Smooth muscle cell of the brain vasculature (primary cell): ENCODE measurements at places on chromosomes 2 and 18.

- no peak for DNase-seq
These were observed 192.7 kb upstream of the REV1 start for GRCh38 chr2:99682275-99683060.

GRCh38 chr2:112690853-112691401 is 29.9 kb upstream of the NT5DC4 start:
- DNase-seq, result no peak

GRCh38 chr2:210964141-210964764 is 407.9 kb downstream of the CPS1 start:
- no peak for DNase-seq

- no peak for DNase-seq
These were observed 187.5 kb upstream of the SALL3 start for GRCh38 chr18:78792094-78792493.

GRCh38 chr2:134395779-134396178 is 141.9 kb downstream of the MGAT5 start:
- no peak for DNase-seq

DNA sequence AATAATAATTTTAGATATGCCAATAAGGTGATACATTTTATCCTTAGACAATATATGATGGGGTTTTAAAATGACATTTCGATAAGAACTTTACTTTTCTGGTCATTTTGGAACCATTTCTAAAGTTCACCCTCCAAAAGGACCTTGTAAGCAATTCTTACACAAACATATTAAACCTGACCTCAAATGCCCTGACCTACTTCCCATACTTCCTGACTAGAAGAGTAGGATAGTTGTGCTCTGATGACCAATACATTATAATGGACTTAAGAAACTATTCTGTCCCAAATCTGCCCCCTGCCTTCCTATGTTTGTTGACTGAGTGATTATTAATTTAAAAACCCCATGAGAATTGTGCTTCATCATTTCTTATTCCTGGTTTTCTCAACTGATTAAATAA is 24.6 kb downstream of the GCA start:
- no peak for DNase-seq

GRCh38 chr2:186256540-186256939 is 229.5 kb upstream of the ZC3H15 start:
- DNase-seq, result peak; percentile 40

- no peak for DNase-seq
These were observed 255.9 kb upstream of the SMIM21 start for GRCh38 chr18:75683426-75683825.

DNA sequence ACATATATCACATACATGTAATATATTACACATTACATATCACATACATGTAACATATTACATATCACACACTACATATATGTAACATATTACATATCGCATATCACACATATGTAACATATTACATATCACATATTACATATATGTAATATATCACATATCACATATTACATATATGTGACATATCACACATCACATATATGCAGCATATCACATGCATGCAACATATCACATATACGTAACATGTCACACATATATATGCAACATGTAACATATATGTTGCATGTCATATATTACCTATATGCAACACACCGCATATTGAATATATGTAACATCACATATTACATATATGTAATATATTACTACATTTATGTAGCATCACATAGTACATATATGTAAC is 211.2 kb downstream of the ARL6IP6 start:
- DNase-seq, result no peak

GRCh38 chr18:35455926-35456763 is 41.6 kb downstream of the INO80C start:
- DNase-seq, result no peak

DNA sequence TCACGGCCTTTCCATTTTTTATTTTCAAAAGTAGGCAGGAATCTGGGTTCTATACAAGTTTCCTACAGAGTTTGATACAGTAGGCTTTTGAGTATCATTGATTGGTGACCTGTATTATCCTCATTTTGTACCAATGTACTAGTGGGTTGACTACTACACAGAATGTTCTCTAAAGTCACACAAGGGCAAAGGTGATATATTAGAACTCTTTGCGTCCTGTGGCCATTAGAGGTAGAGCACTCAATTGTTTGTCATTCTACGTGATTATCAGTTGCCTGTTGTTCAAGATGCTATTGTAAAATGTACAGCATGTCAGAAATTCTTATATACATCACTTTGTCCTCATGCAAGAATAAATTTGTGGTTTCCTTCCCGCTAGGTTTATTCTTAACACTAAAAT is 24.8 kb downstream of the WDR75 start:
- no peak for DNase-seq

GRCh38 chr2:3520591-3520990 is 1.3 kb upstream of the ADI1 start:
- DNase-seq, result no peak

- no peak for DNase-seq
These were observed 22.2 kb downstream of the CCDC121 start for GRCh38 chr2:27606611-27607010.

- no peak for DNase-seq
These were observed 108.5 kb downstream of the PLB1 start for GRCh38 chr2:28604284-28604843.

DNA sequence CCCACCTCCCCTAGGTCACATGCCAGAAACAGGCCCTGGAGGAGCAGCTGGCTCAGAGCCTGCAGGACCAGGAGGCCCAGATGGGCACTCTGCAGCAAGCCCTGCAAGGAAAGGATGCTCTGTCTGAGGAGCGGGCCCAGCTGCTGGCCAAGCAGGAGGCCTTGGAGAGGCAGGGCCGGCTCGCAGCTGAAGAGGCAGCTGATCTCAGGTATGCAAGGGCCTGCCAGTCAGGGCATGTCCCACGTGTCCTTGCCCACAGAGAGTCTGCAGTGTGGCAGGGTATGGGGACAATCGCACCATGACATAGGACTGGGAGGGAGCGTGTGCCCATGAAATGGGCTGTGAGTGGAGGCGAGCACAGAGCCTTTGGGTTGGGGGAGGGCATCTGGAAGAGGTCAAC is 39.9 kb downstream of the CROCC2 start:
- no peak for DNase-seq

DNA sequence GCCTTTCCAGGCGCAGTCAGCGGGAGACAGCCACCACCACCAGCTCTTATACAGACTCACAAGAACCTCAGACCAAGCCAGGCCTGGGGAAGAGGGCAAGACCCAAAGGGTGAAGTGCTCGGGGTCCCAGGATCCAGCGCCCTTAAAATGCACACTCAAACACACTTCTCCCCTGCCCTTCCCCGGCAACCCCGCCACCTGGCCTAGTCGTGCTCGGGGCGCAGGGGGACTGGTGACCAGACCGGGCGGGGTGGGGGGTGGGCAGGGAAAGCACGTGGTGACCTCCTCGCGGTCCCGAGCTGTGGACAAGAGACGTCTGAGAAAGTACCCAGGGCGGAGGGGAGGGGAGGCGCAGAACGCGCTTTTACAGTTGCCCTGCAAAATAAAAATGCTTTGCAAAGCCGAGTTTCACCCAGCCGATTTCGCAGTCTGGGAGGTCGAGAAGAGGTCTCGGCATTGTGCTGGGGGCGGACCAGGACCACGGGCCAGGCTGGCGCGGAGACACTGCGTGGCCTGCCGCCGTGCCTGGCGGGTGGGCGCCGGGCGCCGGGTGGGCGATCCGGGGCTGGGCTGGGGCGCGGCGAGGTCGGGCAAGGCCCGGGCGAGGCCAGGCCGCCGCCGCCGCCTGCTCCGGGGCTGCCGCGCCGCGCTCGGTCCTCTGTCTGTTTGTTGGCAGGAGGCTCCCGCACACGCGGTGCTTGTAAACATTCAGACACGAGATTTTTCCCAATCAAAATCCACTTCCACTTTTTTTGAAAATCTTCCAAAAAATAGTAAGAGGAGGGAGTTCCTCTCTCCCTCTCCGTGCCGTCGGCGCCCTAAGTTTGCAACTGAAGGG is 2.0 kb downstream of the BCL11A start:
- no peak for DNase-seq

DNA sequence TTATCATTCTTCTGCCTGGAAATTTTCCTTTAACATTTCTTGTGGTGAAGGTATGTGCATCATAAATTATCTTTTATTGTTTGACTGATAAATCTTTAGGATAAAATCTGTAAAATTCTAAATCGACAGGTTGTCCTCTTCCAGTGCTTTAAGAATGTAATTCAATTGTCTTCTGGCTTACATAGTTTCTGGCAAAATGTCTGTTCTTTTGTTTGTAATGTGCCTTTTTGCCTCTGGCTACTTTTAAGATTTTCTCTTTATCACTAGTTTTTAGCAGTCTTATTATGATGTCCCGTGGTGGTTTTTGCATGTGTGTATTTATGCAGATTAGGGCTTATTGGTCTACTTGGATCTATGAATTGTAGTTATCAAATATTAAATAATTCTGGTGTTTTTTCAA is 203.6 kb upstream of the COPS8 start:
- DNase-seq, result no peak

- DNase-seq, result no peak
These were observed 433.7 kb upstream of the MYT1L start for GRCh38 chr2:2764739-2765138.
